ENCODE measurements at places on chromosomes 1 and 21. TPM values are rescaled to one million over a fixed set of nuclear protein-coding genes. Genes with fewer than 3 reads are reported as not detected.

GRCh38 chr1:110600716-110601115 lies 5.4 kb downstream of the KCNA2 start:
- DNase-seq, result no peak

- DNase-seq, result peak; percentile 76
These were observed at the start of gene AGMAT for GRCh38 chr1:15584489-15585363. Gene AGMAT (minus strand): TSS chr1:15585051. CDS start chr1:15584967, 84 bp downstream.

Gene LDLRAD2
- polyA plus RNA-seq, result 0.05 TPM

GRCh38 chr1:93531193-93531592 lies 83.3 kb downstream of the FNBP1L start:
- DNase-seq, result no peak

DNA sequence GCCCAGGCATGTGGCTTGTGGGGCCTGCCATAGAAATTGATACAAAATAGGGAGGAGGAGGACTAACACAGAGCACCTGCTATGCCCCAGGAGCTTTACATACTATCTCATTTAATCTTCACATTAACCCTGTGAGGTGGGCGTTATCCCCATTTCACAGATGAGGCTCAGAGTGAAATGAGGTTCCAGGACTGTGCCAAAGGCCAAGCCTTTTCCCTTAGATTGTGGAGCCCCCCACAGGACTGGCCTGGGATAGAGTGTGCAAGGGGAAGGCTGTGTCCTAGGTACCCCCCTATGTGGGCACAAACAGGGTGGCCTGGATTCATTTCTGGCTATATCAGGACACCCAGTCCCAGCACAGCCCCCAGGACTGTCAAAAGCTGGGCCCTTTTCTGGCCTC lies 2.2 kb upstream of the DDOST start:
- no peak for DNase-seq

DNA sequence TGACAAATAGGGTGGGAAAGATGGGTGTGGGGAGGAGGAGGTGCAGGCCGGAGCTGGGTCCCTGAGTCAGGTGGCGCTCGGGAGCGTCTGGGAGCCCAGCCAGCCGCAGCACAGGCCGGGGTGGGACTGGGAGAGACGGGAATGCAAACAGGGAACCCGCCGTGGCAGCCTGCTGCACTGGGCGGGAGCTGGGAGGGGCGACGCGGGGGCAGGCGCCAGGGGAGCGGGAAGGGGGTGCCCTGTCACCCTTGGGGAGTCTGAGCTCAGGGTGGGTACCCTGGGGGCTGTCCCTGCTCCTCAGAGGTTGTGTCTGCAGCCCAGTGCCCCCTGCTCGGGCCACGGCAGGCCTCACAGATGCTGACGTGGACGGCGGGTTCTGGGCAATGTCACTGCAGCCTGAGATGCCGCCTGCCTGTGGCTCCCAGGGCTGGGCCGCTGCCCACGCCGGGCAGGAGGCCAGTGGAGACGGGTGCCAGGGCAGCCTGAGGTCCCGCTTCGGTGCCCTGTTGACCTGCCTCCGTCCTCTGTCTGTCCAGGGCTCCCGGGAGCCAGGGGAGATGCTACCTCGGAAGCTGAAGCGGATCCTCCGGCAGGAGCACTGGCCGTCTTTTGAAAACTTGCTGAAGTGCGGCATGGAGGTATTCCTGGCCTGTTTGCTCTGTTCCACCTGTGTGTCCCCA lies 16.6 kb upstream of the LRRC3 start:
- DNase-seq, result no peak

DNA sequence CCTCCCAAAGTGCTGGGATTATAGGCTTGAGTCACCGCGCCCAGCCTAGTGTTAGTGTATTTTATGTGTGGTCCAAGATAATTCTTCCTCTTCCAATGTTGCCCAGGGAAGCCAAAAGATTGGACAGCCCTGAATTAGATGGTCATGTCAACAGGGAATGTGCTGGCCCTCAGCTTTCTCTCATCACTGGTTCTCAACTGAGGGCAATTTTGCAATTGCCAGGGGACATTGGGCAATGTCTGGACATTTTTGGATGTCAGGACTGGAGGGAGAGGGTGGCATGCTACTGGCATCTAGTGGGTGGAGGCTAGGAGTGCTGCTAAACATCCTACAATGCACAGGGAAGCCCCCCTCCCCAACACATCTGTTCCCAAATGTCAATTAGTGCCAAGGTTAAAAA lies 95.0 kb downstream of the LAMC2 start:
- no peak for DNase-seq

Gene RHD
- polyA plus RNA-seq, result not detected

GRCh38 chr1:36358514-36359084 lies 27.1 kb downstream of the STK40 start:
- no peak for DNase-seq

GRCh38 chr21:31135531-31136184 lies 97.4 kb upstream of the KRTAP19-8 start:
- no peak for DNase-seq

Gene BNIPL
- polyA plus RNA-seq, result 0.51 TPM

DNA sequence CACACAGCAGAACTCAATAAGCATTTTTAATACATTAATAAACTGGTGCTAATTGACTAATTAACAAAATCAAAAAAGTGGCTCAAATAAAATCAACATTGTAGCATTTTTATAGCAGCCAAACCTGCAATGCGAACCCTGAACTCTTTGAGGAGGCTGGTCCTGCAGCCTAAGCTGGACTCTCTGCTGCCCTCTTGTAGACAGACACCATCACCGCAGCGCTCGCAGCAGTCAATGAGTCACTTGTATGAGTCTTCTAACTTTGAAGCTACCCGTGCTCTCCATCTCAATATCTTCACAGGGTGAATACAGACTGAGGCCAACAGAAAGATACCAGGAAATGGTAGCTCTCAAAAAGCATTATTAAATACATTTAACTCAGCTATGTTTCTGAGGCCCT lies 9.7 kb upstream of the KRTAP7-1 start:
- DNase-seq, result peak; percentile 29

Gene TNFAIP8L2
- polyA plus RNA-seq, result not detected

DNA sequence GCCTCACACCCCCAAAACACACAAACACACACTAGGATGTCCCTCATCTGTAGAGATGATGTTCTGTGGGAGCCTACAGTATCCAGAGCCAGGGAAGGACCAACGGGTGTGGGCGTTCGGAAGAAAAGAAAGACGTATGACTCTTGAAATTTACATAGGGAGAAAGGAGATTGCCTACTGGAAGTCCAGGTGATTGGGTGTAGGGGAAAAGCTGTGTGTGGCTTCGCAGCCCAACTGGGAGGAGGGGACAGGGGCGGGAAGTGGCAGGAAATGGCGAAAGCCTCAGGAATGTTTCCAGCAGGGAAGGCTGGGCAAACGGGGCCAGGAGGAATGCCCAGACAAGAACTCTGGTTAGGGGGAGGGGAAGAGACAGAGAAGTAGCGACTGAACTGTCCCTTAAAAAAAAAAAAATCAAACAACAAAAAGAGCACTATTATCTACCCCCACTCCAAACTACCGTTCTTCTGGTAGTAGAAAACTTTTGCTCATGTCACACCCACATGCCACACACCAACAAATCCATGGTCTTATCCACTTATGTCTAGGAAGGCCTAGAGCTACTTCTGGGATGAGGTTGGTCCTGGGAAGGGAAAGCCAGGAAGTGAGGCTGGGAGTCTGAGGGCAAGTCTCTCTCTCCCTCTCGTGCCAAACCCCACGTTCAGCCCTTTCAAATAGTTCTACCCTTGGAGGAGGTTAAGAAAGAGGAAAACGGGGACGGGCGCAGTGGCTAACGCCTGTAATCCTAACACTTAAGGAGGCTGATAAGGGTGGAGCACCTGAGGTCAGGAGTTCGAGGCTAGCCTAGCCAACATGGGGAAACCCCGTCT lies 1.8 kb upstream of the CKS1B start:
- DNase-seq, result peak; percentile 97

DNA sequence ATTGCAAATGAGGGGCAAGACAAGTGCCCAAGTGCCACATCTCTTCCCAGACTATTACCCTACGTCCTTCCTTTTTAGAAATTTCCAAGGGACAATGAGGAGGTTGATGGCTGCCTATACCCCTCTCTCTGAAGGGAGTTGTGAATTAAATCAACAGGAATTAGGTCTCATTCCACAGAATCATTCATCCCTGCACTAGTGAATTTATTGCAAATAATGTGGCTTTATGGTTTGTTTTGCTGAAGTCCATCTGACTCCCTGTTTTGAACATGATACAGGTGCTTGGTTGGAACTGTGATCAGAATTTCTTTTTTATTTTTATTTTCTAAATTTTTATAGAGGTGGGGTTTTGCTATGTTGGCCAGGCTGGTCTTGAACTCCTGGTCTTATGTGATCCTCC lies 34.3 kb upstream of the THEM4 start:
- DNase-seq, result no peak

- DNase-seq, result no peak
These were observed 26.2 kb downstream of the SMG7 start for GRCh38 chr1:183498342-183498991.

GRCh38 chr1:94808669-94809068 lies 11.5 kb upstream of the SLC44A3 start:
- no peak for DNase-seq

DNA sequence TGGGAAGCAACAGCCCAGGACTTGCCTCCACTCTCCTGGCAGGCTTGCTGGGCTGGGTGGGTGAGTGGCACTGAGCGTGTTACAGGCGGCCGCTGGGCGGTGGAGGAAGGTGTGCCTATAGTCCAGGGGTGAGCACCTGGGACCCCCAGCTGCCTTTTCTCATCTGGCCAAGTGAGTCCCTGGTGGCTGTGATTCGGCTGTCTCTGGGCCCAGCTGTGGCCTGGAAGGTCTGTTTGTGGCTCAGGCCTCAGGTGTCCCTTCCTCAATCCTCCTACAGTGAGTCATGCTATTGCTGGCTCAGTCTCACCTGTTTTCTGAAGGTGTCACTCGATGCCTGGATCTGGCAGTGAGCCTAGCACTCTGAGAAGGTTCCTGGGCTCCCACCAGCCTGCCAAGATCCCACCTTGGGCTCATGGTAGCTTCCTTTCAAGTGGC lies 564.2 kb downstream of the PTPRU start:
- no peak for DNase-seq

Gene FCRL1
- polyA plus RNA-seq, result not detected

Gene MPZ
- 0.17 TPM for polyA plus RNA-seq

DNA sequence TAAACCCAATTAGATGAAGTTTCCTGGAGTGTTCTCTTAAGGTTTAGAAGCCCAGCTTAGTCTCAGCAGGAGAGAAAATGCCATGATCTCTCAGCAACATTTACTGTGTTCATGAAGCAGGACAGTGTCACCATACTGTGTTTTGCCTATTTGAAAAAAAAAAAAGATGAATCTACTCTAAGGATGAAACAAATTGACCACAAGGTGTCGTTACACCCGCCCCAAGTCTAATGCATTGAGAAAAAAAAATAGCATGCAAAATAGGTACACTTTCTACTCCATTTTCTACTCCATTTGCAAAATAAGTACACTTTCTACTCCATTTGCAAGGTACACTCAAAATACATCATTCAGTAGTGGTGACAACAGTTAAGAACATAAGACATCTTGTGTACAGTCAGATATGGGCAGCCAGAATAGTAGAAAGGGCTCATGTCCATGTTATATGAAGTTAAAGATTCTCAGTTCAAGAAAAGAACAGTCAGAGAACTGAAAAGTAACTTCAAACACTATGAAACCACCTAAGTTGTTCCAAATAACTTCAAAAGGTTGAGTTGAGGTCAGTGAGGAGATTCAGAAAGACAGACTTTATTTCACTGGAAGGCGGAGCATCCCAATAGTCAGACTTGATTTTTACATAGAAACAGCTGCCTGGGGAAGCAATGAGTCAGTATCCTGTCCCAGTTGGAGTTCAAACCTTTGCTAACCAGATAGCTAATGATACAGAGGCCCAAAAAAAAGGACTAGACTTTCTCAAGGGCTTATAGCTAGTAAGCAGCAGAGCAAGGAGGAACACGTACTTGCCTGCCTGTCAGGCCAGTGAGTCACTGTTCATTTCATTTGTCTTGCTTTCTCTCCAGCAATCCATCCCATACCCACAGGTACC lies 13.3 kb downstream of the PLPPR5 start:
- DNase-seq, result no peak

DNA sequence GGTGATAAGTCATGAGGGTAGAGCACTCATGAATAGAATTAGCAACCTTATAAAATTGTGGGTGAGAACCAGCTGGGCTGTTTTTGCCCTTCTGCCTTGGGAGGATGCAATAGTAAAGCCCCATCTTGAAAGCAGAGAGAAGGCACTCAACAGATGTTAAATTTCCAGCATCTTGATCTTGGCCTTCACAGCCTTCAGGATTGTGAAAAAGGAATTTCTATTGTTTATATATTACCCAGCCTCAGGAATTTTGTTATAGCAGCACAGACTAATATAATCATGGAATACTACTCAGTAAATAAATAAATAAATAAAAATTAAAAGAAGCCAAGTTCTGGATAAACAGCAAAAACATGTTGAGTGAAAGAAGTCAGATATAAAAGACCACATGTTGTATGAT lies 175.2 kb downstream of the KCNT2 start:
- no peak for DNase-seq

DNA sequence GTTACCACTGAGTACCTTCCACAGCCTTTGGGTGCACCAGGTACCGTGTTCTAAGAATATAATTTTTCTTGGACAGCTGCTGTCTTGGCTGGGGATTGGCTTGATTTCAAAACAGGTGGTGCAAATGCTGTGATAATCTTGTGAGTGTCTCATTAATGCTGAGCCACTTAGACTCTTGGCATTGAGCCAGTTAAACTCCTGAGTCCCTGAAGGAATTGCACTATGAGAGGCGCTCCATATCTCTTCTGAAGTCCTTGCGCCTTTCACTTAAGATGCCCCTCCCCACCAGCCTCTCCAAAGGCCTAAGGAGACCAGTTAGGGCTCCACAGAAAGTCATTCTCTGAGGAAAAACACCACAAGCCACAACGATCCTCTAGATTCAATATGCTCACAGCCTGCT lies 51.0 kb downstream of the BACH1 start:
- no peak for DNase-seq
